Pulmonary artery endothelial cell (primary cell): ENCODE measurements at places on chromosomes 16 and 17.

GRCh38 chr17:55330344-55330933, 65.7 kb downstream of the HLF start:
- DNase-seq = no peak

- no peak for DNase-seq
Observed at GRCh38 chr17:40360091-40360490, 4.4 kb downstream of the GJD3 start.

GRCh38 chr17:49715717-49716279, 8.0 kb upstream of the SLC35B1 start:
- DNase-seq = no peak

GRCh38 chr17:56638591-56639051, 45.1 kb downstream of the NOG start:
- no peak for DNase-seq

GRCh38 chr16:85372627-85373372, 240.3 kb upstream of the GSE1 start:
- DNase-seq = no peak

DNA sequence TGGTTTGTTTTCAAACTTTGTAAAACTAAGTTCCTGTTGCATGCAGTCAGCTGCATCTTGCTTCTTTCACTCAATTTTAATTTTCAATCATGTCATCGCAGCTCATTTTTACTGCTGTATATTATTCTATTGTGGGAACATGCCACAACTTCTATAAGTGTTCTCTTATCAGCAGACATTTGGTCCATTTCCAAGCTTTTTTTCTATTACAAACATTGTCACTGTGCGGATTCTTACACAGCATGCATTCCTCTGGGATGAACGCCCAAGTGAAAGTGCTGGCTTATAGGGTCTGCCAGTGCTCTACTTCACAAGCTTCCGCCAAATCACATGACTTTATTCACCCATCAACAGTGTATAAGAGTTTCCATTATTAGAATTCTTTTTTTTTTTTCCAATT, 22.7 kb downstream of the GINS3 start:
- peak; percentile 45 for DNase-seq

GRCh38 chr17:50130559-50131305, 772 bp upstream of the SAMD14 start:
- no peak for DNase-seq

GRCh38 chr17:62824290-62825131, 16.4 kb upstream of the MARCHF10 start:
- no peak for DNase-seq
